ENCODE measurements at places on chromosomes 7 and 10.

DNA sequence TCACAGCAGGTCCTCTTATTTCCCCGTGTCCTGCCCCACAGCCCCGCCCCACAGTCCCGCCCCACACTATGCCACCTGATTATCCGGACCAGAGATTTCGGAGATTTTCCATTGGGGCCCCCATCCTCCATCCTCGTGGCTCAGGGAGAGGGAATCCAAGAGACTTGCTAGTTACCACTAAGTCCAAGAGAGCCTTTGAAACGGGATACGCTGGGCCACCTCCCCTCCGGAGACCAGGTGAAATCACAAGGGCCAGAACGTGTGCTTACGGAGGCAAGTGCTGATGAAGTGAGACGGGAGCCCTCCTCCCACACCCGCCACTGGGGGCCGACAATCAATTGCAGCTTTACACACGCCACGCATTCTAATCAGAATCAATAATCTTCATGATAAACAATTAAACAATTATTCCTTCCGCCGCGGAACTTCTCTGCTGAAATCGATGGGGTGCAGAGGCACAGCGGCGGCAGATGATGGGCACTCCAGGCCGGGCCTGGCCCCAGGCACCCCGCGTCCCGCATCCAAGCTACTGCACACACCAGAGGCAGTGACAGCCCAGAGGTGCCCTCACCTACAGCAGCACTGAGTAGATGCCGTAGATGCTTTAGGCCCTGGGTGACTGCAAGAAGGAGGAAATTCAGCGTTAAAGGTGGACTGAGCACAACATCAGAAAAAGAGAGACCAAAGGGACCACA lies 534.0 kb upstream of the FOXK1 start:
- no peak for DNase-seq

GRCh38 chr7:138603549-138604318 lies 97.4 kb downstream of the SVOPL start:
- no peak for DNase-seq

DNA sequence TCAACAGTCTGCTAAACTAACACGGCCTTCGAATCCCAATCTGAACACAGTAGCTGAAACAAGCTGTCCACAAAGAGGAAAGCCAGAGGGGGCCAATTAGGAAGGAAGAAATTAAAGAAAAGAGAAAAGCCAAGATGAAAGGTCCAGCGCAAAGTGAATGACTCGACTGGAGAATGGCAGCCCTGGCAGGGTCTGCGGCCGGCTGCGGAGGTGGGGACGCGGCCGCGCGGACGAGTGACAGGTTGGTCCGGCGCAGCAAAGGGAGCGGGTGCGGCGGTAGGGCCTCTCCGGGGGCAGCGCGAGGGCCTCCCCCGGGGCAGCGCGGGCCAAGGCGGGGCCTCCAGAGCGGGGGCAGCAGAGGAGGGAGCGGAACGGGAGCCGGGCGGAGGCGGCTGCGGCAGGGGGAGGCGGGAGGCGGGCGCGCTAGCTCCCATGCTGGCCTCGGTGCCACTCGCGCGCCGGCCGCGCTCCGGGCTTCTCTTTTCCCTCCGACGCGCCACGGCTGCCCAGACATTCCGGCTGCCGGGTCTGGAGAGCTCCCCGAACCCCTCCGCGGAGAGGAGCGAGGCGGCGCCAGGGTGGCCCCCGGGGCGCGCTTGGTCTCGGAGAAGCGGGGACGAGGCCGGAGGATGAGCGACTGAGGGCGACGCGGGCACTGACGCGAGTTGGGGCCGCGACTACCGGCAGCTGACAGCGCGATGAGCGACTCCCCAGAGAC lies at the start of gene VWC2:
Gene VWC2, plus strand, starts transcription at position 421 of the 718 bp plus-strand sequence. CDS start 1,798 bp downstream, outside the sequence.
- DNase-seq: no peak

- no peak for DNase-seq
Observed at GRCh38 chr10:1204434-1205326, 148.5 kb downstream of the WDR37 start.

GRCh38 chr10:124624895-124625294 lies 119.3 kb downstream of the FAM53B start:
- DNase-seq: no peak

DNA sequence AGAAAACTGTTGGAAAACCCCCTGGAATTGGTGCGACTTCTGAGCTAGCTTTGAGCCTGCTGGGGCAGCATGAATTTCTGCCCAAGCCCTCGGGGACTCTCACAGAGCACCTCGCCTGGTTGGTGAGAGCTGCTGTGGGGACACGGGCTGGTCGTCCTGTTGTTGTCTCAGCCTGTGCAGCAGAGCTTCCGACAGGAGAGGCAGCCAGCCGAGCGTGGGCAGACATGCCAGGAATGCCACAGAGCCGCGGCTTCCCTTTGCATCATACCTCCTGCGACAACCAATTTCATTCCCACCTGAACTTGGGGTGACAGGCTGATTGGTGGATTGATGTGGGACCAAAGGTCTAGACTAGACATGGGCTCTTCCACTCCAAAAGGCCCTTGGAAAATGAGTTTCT lies 60.2 kb upstream of the NRBF2 start:
- no peak for DNase-seq

DNA sequence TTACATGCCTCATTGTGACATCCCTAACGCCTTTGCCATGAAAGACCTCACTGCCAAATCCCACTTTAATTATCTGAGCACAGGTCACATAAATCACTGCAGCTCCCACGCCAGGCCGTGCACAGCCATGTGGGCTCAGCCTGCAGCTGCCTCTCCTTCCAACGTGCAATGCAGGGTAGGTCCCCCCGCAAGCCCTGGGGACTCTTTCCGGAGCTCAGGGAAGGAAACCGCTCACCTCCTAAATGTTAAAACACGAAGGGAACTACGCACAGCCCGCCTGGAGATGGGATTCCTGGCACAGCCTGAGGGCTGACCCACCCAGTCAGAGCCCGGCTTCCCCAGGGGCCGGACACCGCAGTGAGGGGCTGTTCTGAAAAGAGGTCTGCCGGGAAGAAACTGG lies 128.0 kb downstream of the MAD1L1 start:
- DNase-seq: no peak

DNA sequence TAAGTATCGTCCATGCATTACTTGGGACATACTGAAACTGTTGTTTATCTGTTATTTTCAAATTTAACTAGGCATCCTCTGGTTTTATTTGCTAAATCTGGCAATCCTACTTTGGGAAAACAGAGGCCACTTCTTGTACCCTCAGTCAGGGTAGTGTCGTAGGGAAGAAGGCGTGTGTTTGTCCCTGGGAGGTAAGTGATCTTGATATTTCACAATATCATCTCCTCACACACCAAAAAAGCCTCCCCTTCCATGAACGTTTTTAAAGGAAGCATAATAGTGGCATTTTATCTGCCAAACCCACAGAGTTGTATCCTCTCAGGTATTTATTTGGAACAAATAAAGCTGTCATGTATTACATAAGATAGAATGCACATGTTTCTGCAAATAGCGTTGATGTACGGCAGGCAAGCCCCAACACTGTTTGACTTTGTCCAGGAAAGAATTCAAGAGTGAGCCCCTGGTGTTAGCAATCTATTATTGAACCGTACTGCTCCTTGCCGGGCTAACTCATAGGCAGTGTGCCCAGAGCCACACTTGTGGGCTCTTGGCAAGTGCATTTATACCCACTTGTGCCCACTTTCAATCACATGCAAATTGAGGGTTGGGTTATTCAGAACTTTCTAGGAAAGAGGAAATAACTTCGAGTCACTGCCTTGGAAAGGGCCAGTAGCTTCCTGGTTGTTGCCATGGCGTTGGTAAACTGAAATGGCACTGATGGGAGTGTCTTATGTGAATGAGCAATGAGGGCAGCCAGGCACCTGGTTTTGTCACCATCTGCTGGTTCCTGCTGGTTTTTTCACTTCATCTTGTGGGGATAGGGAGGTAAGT lies 266.0 kb downstream of the USP6NL start:
- no peak for DNase-seq

GRCh38 chr10:47036771-47037170 lies 125.5 kb downstream of the PTPN20 start:
- DNase-seq: no peak

DNA sequence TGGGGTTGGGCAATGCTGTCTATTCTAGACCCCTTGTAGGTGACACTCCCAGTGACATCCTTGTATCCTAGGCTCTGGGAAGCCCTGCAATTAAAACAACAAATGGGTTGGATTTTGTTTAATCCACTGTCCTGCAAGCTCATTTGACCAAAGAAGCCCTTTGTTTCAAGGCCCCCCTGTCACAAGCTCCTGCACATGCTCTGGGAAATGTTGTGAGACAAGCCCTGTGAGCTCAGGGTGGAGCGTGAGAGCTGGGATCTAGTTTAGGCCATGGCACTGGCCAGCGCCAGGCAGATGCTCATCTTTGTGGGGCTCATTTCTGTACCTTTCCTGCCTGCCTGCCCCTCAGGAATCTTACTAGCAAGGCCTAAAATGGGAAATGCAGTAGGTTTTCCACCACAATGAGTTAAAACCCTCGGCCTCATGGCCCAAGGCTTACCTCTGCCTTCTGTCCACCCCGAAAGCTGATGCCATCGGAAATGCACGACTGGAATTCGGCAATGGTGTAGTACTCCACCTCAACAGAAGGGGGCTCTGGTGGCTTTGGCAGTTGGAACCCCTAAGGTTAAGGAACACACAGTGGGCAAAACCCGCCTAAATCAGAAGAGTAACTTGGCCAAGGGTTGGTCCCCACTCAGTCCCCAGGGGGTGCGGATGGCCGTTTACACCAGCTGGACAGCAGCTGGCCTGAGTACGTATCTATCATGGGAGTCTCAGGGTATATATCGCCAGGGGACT lies 112.0 kb downstream of the NEURL1 start:
- peak; percentile 49 for DNase-seq

DNA sequence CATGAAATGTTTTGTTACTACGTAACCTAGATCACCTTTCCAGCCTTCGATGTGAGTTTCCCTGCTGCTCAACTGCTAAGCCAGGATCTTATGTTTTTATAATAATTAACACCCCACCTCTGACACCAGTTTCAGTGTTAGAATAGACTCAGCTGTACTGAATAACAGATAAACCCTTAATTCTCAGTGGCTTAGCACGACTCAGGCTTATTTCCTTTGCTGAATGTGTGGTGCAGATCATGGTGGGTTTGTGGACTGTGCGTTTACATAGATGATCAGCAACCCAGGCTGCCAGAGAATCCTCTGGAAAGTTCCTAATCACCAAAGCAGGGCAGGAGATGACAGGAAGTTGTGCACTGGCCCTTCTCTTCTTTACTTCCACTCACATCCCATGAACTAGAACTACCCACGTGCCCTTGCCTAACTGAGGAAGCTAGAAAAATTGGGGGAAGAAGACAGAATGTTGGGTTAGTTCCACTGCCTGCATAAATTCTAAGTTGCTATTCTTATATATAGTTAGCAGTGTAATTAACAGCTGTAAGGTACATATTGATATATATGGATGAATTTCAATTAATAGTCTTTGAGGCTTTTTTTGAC lies 111.8 kb downstream of the MAPK8 start:
- no peak for DNase-seq

DNA sequence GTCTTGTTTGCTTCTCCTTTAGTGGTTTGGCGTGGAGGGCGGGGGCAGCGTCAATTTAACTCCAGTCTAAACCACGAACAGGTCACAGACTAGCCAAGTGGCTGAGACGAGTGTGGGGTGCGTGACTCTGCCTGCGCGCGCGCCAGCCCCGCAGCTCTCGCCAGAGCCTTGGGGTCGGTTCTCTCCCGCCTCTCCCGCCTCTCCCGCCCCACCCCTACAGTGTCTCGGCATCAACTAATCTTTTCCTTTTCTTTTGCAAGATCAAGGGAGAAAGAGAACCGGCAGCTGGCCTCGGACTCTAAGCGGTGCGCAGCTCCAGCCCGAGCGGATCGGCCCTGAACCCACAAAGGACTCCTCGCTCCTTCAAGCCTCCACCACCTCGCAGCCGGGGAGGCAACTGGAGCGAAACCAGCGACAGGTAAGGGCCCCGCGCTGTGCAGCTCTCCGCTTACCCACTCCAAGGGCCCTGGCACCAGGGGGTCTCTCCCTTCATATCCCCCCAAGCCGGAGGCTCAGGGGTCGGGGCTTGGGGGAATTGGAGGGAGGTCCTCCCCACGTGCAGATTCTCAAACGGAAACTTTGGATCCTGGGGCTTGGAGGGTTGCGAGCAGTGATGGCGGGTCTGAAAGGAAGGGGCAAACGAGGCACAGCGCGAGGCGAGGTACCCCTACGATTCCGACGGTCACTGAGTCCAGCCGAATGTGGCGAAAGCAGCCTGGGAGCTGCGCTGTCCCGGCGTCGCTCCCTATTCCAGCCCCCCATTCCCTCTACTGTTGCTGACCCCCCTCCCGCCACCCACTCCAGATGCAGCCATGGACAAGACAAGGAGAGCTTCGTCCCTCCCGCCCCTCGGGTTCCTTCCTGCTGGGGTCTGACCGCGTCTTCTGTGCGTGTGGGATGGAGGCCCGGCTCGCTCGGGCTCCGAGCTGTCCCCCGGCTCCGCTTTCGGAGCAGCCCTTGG lies 829 bp downstream of the CHRM2 start:
- DNase-seq: no peak

DNA sequence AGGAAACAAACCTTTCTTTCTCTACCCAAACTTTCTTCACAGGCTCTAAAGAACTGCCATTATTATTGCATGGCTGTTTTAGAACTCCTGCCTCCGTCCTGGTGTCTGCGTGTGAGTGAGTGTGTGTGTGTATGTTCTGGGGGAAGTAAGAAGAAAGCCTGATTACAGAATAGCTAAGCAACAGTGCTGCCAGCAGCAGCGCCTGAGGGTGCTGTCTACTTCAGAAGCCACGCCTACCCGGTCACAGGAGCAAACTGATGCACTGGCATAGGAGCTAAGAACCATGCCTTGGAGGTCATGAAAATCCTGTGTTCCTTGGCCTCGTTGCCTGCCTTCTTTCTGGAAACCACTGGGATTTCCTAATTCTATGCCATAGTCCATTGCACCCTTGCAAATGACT lies 25.2 kb downstream of the LIPK start:
- no peak for DNase-seq

DNA sequence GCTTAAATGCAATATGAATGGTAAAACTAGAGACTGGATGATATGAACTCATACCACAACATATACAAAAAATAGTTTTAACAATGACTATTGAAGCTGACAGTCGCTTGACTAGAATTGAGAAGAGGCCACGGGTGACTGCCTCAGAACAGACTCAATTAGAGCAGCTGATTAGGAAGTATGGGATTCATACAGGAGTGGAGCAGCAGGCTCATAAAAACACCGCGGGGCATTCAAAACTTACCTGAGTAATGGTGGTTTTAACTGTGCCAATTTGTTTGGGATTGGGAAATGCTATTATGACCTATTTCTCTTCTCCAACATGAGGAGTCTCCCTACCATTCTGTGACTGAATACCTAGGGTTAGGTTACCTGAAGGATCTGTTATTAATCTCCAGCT lies 2.1 kb downstream of the CADPS2 start:
- DNase-seq: no peak

DNA sequence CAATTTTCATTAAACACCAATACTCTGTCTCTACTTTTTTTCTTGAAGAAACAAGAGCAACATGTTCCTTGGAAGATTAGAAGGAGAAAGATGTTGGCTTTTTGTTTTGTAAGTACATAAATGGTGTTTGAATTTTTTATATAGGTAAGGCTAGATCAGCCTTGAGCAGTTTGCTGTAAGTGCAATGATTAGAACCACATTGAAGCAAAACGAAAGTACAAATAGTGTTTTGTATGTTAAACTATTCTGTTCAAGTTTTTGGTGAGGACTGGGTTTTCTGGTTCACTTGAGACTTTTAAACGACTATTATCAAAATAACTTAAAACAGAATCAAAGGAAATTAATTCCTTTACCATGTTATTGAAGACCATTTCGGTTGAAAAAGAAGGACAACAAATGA lies 162.9 kb upstream of the NRP1 start:
- DNase-seq: no peak
